ENCODE measurements at places on chromosomes 16 and 17.

DNA sequence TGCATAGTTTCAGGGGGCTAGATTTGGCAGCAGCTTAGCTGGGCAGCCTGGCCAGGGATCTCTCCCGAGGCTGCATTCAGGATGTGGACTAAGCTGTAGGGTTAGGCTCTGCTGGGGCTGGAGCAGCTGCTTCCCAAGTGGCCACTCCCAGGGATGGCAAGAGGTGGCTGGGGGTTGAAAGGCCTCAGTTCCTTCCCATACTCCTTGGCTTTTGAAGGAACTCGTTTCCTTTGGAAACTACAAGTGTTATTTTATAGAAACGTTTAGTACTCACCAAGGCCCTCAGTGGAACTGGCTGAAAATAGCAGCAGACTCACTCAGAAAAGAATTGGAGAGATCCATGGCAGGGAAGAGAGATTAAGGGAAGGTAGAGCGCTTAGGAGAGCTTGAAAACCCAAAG is 76.4 kb downstream of the WWP2 start:
- no peak for DNase-seq

DNA sequence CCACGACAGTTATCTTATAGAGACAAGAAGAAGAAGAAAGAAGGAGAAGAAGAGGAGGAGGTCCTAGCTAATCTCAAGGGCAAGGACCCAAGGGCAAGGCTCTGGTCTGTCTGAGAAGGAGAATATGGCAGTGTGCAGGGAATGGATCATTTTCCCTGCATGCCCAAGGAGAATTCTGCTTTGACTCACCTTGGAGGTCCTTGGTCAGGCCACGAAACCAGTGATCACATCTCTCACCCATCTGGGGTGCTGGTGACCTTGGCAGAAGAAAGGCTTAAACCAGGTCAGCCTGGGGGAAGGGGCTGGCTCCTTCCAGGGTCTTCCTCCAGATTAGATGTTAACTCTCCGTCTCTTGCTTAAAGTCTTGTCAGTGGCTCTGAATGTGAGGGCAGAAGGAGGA is 1.6 kb upstream of the FMNL1 start:
- no peak for DNase-seq

DNA sequence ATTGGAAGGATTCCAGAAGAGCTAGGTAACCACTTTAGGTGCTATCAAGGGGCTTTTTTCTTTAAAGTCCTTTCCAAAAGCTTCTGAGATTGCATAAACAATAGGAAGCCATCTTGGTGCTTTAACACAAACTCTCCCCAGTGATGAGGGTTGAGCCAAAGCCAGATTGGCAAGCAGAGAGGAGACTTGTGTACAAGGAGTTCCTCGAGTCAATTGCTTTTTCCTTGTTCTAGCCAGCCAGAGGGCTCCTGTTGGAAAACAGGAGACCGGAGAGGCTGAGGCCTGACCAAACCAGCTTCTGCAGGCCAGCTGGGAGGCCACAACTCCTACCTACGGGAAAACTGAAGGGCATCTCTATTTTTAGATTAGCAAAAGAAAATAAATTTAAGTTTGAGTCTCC is 46.5 kb downstream of the MAPT start:
- no peak for DNase-seq

DNA sequence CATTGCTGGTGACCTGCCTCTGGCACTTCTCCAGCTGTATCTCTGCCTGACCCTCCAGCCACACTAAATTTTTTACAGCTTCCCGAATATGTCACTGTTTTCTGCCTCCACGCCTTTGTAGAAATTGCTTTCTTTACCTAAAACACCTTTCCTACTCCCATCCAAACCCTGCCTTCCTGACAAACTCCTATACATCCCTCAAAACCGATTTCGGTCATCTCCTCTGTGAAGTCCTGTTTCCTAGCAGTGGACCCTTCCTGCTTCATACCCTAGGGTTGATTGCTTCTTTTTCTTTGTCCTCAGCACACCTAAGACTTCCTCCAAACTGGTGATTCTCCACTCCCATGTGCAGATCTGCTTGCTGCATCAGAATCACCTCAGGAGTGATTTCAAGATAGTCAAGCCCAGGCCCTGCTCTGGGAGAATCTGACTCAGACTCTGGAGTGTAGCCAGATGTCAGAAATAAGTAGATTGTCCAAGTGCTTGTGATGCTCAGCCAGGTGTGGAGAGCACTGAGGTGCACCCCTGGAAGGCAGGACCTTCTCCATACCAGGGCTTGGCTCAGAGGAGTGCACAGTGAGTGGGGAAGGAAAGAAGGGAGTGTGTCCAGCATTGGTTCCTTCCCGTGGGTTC is 184.2 kb downstream of the COPRS start:
- peak; percentile 94 for DNase-seq

- DNase-seq: no peak
Measured at GRCh38 chr17:55413825-55414489, 7.7 kb downstream of the MMD start.

DNA sequence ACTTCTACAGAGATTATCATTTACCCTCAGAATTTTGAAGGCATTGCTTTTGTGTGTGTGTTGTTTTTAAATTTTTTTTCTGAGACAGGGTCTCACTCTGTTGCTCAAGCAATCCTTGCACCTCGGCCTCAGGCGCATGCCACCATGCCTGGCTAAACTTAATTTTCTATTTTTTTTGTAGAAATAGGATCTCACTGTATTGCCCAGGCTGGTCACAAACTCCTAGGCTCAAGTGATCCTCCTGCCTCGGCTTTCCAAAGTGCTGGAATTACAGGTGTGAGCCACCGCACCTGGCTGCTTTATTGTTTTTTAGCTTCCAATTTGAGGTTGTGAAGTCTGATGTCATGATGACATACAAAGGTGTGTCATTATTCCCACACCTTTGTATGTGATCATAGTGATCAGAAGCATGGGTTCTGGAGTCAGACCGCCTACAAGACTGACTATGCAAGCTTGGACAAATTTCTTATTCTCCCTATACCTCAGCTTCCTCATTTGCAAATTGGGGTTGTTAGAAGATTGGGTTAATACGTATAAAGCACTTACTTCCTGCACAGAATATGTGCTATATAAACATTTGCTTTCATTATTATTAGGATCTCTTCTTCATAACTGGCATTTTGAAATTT is 5.8 kb downstream of the SEPHS2 start:
- no peak for DNase-seq

- no peak for DNase-seq
Measured at GRCh38 chr16:4795828-4796572, 831 bp downstream of the SMIM22 start.

DNA sequence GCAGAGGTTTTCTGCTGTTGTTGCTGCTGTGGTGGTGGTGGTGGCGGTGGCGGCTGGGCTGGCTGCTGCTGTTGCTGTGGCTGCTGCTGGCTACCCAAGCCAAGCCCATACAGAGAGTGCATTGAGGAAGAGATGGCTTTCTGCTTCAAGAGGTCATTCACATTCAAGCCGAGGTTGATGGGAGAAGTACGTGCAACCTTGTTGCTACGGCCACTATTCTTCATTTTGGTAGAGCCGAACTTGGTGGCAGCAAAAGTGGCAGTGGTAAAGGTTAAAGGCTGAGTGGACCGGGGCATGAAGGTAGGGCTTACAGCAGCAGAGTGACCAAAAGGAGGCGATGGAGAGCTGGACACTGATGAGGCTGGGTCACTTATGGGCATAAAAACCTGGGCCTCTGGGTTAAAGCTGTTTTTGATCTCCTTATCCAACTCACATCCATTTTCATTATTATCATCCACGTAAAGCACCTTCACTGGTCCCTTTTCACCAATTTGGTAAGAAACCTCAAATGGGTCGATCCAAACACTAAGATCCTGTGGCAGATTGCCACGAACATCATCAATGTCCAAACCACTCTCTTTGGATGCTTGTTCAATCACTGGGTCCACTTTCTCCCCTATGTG is 2.8 kb downstream of the TOB1 start:
- DNase-seq: peak; percentile 27

DNA sequence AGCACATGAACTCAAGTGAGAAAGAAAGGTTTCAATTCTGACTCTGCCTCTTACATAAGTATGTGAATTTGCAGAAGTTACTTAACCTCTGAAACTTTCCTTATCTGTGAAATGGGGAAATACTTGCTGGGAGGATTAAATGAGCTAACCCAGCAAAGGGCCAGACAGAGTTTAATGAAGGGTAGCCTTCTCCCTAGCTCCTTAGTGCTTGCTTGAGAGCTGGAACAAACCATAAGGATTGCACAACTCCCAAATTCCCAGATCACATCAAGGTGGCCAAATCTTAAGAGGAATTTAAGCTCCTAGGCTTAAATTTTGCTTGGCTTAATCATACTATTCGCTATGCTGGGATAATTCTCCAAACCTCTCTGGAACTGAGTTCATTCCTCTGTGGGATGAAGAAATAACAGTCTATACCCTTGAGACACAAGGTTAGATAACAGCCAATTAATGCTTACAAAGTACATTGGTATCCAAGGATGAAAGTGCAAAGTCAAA is 11.8 kb upstream of the WSB1 start:
- DNase-seq: no peak
